ENCODE measurements at places on chromosomes 7 and 10.

DNA sequence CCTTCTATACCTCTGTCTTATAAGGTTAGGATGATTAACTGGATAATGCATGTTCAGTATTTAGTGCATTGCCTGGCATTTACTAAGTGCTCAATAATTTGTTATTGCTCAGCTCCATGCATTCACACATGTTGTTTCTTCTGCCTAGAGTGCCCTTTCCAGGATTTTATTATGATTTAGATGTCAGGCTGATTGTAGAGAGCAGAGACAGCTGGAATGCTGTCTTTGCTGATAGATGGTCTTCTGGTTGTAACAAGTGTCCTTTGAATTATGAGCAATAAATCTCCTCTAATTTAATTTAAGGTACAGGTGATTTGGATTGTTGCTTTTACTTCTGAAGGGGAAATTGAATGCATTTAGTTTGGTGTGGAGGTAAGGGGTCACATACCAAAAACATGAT is 548.0 kb downstream of the MAGI2 start:
- DNase-seq = no peak

DNA sequence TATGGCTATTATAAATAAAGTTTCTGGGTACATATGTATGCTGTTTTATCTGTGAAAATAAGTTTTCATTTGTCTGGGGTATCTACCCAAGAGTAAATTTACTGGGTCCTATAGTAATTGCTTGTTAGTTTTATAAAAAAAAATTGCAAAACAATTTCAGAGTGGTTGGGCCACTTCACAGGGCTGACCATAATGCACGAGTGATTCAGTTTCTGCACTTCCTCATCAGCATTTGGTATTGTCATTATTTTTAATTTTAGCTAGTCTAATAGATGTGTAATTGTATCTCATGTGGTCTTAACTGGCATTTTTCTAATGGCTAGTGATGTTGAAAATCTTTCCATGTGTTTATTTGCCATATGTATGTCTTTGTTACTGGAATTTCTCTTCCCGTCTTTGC is 452.4 kb upstream of the AKR1E2 start:
- DNase-seq = no peak

DNA sequence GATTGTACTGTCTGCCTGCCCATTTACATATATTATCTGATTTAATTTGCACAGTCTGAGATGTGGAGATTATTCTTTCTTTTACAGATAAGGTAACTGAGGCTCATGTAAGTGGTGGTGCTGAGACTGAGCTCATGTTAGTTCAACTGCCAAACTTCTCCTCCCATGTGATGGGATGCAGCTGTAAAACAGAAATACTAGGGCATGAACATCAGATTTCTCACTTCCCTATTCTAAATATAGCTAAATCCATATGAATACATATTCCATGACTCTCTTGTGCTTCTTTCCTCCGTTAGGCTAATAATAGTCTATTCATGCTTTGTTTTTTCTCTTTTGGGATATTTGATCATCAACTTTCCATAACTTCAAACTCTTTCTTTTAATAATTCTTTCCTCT is 84.7 kb downstream of the PTPRZ1 start:
- DNase-seq = no peak

DNA sequence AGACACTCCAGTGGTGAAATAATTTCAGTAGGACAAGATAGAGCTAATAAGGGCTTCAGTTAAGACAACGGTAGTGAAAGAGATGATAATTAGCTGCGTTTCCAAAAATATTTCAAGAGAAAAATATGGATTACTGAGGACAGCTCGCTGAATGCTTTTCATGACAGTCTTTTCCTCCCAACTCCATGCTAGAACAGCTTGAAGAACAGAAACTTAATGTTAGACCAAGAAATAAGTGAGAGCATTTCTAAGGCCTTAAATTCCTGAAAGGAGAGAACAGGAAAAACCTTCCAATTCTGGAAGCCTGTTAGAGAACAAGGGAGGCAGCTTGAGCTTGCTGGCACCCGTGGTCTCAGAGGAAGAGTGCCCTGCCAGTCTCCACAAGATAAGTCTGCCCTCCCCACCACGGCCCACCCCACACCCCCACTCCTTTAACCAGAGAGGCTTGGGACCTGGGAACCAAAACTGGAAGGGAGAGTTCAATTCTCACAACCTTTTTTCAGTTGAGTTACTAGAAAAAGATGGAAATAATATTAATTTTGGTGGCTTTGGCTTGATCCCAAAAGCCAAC is 1148.0 kb upstream of the CELF2 start:
- no peak for DNase-seq

DNA sequence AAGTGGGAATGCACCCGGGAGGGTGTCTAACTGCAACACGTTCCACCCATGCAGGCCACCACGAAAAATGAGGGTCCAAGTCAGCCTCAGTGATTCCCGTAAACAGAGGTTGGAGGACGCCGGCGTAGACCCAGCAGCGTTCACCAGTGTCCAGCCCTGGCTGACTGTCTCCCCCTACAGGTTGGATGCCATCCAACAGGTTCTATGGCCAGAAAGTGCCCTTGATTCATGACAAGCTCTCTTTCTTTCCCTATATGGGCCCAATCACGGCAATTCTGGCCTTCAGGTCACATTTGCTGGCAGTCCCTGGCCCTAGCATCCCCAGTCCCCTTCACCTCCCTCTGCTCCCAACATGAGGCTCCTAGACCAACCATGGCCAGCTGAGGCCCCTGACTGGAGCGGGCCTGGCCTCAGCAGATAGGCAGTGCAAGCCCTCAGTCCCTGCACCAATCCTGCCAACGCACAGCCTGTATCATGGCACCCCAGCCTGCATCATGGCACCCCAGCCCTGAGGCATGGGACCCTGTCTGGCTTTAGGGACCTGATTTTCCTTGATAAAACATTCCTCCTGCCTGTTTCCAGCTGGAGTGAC is 227.4 kb downstream of the GRID1 start:
- no peak for DNase-seq

DNA sequence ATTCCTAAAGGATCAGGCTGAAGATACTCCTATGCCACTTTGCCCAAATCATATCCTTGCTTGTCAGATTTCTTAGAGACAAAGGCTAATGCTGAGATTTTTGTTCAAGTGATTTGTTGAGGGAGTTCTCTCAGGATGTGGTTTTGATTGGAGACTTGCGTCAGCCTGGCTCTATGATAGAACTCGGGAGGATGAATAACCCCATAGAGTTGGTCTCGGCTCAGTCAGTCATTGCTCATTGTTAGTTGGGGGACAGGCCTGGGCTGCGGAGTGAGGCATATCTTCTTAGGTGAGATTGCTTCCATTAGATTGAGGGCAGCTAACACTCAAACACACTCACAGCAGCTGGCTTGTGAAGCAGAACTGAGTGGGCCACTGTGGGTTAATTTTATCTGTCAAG is 203.4 kb downstream of the KIF20B start:
- DNase-seq = no peak

DNA sequence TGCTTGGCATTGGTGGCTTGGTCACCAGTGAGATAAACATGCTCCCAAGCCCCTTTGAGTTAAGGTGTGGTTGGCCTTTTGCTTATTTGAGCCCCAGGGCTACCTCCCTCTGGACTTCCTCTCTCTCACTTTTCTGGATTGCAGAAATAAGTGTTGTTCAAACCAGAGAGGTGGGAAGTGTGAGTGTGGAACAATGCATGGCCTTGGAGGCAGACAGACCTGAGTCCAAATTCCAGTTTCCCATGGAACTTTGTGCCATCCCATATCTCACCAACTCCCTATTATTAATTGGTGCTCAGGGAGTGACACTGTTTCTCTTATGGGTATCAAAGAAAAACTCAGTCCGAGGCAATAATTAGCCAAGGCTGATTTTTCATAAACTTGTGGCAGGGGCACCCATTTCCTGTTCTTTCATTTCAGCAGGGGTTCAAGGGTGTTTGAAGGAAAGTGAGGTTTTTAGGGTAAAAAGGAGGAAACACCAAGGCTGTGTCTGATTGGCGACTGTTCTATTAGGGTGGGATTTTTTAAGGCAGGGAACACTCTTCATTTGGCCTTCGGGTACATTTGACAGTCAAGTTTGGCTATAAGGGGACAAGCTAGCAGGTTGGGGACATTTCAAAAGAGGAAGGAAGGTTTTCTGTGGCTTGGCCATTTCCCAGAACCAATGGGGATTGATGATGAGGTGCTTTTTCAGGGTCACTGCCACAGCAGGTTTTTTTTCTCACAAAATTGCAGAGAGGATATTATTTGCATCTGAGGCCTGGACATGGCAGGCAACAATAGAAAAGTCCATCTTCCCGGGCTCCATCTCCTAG is 148.8 kb upstream of the NPY start:
- DNase-seq = no peak

GRCh38 chr7:31776616-31777015 is 89.6 kb downstream of the PPP1R17 start:
- DNase-seq = no peak

DNA sequence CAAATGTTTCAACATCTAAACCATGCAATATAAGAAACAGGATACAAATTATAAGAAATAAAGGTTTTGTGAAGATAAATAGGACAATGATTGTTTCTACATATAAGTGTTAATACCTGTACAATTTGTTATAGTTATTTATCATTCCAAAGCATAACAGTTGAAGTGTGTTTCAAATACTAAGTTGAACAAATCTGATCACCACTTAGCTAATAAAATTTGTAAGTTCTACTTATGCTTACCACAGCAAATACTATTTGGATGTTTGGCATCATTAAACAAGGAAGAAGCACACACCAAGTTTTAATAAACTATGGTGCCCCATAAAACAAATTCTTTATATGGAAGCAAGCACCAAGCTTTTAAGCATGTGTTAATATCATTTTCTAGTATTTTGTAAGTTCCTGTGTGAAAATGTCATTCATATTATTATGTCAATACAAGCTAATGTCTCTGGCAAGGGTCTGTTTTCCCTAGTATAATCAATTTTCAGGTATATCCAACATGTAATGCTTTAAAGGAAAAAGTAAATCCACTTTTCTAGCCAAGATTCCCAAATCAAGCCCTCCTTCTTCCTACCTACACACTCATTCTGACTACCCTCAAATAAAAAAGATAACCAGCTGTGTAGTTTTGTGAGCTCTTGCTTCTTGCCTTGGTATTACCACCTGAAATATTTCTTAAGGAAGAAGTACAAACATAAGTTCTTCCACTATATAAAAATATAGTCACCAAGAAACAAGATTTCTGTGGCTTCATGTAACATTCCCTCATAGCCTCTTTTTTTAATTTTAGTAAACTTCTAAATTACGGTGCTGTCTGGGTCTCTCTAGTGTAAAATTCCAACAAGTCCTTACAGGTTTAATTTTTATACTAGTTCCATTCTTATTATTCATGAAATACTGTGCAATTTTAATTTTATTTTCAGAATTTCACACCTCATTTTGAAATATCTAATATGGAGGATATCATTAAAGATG is 9.2 kb downstream of the SKAP2 start:
- no peak for DNase-seq

DNA sequence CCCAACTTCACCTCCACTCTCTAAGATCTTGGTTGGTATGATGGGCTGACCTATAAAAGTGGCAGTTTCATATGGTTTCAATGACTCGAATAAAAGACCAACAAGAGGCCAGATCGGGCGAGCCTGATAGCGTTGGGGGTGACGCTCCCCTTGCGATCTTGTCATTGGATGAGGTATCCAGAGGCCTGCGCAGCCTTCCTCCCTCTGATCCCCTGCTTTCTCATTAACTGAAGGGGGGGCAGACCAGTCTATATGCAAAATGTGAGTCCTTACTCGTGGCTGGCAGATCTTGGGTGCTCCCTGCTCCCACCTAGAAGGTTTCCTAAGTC is 937 bp upstream of the COBL start:
- no peak for DNase-seq

- DNase-seq = no peak
Measured at GRCh38 chr10:78703593-78703992, 365.2 kb upstream of the ZMIZ1 start.

Measured in right renal pelvis (tissue), 4 donors.